Right atrium auricular region (tissue), 2 donors: ENCODE measurements at places on chromosomes 2 and 18.

GRCh38 chr2:40034198-40034597 lies 255.1 kb upstream of the THUMPD2 start:
- DNase-seq = no peak

DNA sequence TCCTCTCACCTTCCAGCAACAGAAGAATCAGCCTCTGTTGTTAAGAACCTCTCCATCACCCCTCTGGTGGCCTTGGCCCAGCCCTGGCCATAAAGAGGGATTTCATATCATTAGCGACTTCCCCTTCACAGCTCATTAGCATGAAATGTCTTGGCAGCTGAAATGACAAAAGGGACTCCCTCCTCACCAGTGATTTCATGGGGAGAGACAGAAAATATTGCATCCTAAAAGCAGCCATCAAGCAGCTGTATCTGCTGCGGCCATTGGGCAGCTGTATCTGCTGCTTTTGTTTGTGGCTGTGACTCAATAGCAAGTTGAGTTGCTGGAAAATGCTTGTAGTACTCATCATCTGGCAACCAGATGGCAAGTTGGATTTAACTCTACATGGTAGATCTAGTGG lies 105.9 kb upstream of the RMDN2 start:
- DNase-seq = no peak

GRCh38 chr2:39821871-39822270 lies 42.8 kb upstream of the THUMPD2 start:
- no peak for DNase-seq

DNA sequence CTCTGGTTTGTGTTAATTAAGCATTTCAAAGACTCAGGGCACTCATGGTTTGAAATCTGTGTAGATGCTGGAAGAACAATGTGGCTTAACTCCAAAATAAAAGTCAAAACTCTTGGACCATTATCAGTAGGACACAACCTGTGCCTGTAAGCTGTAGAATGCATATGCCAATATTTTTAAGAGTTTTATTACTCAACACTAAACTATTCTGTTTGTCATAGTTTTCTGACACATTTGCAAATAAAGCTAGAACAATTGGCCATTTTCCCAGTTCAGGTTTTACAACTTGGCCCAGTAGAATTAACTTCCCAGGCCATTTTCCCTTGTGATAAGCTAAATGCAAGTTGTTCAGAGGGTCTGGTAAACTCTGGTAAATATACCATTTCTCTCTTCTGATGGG lies 713.1 kb downstream of the CBLN2 start:
- DNase-seq = no peak

GRCh38 chr2:176817061-176817565 lies 395.5 kb upstream of the HNRNPA3 start:
- DNase-seq = no peak

DNA sequence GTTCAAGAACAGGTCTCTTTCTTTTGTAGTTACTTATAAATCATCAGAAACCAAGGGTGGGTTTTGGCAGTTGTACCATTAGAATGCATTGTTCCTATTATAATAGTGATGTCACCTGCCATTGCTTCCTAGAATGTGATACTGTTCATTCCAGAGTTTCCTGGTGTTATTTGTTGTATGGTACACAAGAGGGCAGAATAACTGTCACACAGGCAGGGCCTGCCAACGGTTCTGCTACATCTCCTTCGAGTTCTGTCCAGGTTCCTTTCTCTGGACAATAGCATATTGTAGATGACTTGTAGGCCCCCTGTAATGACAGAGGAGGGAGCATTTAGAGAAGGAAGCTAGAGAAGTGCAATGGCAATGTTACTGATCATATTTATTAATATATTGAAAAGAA lies 98.3 kb downstream of the KLHL14 start:
- no peak for DNase-seq

GRCh38 chr2:129004485-129004884 lies 685.8 kb upstream of the HS6ST1 start:
- DNase-seq = no peak

DNA sequence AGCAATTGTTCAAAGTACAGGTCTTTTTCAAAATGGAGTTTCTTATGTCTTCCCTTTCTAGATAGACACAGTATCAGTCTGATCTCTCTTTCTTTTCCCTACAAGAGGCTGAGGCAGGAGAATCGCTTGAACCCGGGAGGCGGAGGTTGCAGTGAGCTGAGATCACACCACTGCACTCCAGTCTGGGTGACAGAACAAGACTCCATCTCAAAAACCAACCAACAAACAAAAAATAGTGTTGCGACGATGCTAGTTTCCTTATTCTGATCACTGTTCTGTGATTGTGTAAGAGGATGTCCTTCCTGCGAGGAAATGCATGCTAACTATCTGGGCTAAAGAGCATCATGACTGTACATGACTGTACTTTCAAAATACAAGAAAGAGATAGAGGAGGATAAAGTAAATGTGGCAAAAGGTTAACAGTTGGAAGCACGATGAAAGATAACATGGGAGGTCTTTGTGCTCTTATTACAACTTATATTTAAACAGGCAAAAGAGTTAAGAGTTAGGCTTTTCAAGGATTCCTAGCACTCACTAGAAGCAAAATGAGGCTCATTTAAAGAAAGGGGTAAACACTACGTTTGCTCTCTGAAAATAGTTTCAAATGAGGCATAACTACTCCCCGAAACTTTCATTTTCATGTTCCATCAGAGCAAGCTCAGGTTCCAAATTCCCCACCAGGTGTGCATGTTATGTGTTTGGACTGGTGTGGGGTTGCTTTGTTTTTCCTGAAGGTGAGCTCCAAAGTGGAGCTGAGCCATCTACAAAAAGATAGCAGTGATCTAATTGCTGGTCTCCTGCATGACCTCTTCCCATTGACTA lies 23.8 kb downstream of the SOWAHC start:
- no peak for DNase-seq

- no peak for DNase-seq
These were observed 130.7 kb upstream of the TPO start for GRCh38 chr2:1282552-1282951.

DNA sequence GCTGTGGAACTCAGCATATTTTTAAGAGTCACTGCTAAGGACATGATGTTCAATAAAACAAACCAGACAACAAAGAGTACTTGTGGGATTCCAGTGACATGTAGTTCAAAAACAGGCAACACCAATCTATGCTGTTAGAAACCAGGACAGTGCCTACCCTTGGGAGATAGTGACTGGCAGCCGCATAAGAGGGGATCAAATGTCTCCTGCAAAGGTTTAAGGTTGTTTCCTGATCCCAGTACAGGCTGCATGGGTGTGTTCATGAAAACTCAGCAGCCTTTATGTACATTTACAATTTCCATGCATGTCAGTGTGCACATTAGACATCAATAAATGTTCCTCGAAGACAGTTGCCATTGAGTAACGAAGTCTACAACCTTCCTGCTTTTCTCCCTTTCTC lies 183.8 kb downstream of the PID1 start:
- no peak for DNase-seq

- DNase-seq = no peak
These were observed 117.5 kb downstream of the FAM168B start for GRCh38 chr2:130975729-130976128.

DNA sequence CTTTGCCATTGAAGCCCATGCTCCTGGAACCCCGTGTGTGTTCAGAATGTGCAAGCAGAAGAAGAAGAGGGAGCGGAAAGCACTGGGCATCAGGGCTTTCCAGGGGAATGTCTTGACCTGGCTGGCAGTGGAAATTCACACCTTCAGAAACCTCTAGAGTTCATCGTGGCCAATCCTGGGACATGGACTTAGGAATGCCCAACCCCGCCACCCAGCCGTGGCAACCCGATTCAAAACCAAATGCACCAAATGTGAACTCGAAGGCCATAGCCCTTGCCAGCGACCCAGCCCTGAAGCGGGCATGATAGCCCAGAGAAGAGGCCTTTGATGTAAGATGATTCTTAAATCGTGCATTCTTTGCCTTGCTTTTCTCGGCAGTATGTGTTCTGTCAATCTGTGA lies 69.4 kb downstream of the ADI1 start:
- DNase-seq = no peak

DNA sequence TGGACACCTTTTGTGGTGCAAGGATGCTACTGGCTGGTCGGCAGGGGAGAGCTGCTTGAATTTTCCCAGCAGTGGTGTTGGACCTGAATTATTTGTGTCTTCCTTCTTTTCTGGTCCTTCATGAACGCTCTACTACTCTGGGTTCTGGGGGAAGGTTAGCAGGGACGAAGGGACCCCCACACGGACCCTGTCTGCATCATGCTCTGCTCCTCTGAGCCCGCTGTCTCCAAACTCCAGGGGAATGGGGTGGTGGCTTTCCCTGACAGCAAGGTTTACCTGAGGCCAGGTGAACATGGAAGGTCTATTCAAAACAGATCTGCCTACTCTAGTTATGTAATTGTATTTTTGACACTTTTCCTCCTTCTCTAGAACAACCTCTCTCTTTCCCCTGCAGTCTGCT lies 168.5 kb upstream of the PXDN start:
- DNase-seq = peak; percentile 43

GRCh38 chr2:21198637-21199036 lies 74.9 kb downstream of the TDRD15 start:
- no peak for DNase-seq

GRCh38 chr2:218773881-218774280 lies 8.1 kb upstream of the CYP27A1 start:
- DNase-seq = no peak

DNA sequence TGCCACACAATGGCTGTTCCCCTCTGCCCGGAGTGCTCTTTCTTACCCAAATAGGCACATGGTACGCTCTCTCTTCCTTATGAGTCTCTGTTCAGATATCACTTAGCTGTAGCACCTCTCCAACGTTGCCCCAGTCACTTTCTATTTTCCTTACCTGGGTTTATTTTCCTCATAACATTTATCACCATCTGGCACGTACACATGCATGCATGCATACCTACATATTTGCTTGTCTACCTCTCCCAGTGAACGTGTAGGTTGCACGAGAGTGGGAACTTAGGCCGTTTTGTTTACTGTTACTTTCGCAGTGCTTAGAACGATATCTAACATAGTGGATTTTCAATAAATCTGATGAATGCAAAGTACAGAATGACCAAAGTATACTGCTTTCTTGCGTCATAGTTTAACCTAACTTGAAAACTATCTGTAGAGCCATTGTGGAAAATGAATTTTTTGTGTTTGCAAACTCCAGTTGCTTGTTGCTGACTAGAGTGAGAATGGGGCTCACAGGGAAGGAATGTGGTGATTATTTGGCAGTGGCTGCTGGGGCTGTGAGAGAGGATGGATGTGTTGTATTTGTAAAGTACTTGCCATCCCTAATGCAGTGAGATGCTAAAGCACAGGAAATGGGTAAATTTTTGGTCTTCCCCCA lies 47.1 kb downstream of the ACSL3 start:
- no peak for DNase-seq

GRCh38 chr2:69080071-69080470 lies 67.1 kb downstream of the ANTXR1 start:
- no peak for DNase-seq

DNA sequence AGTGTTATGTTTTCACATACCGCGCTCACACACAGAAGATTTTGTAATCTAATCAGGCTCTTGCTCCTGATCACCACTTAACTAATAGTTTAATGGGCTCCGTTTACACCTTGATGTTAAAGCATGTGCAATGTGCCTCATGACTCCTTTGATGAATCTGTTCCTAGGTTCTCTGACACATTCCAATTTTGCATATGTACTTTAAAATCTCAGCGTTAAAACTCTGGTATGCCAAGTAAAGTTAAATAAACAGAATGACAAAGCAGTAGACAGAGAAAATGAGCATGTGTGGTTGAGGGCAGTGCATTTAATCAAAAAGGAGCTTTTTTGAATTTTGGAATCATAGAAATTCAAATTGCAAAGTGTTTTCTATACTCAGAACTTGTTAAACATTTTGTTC lies 96.4 kb downstream of the TCF4 start:
- no peak for DNase-seq

DNA sequence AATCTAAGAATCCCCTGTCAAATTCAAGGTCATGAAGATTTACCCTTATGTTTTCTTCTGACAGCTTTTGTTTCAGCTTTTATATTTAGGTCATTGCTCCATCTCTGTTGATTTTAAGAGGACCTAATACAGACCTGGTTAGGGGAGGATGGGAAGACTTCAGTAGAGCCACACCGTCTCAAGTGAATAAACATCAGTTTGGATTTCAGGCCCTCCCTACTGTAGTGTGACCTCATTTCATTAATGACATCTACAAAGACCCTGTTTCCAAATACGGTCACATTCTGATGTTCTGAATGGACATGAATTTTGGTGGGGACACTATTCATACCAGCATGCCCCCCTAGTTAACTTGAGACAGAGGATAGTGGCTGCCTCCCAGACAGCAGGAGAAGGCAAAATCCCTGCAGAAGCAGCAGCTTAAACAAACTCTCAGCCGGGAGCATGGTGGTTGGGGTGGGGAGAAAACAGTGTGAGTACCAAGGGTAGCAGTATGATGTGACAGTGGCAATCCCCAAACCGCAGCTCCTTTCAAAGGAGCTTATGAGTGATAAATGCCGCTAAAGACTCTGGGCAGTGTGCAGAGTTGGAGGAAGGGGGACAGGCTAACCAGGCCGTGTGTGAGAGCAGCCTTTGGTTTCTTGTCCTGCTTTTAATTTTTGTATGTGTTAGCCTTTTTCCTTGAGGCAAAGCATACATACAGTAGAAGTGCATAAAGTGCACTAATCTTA lies 65.9 kb upstream of the TNP1 start:
- DNase-seq = no peak
